ENCODE measurements at places on chromosomes 16 and 17.
A peak's percentile ranks its signal among the peaks of the same experiment; 100 is the strongest.

DNA sequence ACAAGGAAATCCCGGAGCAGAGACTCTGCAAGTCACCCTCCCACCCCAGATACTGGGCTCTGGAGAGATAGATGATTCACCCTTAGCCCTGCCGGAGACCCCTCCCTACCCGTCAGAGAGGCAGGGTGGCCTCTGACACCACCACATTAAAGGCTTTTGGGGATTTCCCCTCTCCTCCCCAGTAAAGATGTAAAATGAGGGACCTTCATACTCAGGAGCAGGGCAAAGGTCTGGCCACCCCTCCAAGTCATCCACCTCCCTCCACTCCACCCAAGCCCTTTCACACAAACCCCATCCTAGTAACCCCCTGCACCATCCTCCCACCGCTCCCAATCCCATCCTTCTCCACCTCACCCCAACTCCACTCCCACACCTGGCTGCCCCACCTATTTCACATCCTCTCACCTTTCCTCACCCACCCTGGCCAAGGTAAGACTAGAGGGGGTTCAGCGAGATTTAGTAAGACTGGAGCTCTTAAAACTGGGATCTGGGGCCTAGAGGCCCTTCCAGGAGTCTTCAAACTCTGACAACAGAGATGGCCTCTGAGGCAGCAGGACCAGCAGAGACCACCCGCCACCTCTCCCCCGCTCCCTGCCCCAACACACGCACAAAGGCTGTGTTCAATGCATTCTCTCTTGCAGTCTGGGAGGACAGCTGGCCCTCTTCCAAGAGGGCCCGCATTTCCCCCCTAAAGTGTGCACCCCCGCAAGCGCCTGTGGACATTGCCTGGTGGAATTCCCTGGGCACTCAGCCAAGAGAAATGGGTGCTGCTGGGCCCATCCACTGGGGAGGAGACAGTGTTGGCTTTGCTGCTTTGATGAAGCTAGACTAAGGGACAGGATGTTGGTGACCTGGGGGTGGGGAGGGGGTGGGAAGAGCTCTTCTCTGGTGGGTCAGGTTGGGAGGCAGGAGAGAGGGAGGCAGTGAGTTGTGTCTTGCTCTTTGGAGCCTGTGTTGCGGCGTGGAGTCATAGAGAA is 1.1 kb downstream of the ABAT start:
- no peak for DNase-seq

GRCh38 chr16:15053904-15054303 is 2.0 kb downstream of the NTAN1 start:
- no peak for DNase-seq

GRCh38 chr16:73527187-73527586 is 479.3 kb upstream of the ZFHX3 start:
- DNase-seq = no peak

DNA sequence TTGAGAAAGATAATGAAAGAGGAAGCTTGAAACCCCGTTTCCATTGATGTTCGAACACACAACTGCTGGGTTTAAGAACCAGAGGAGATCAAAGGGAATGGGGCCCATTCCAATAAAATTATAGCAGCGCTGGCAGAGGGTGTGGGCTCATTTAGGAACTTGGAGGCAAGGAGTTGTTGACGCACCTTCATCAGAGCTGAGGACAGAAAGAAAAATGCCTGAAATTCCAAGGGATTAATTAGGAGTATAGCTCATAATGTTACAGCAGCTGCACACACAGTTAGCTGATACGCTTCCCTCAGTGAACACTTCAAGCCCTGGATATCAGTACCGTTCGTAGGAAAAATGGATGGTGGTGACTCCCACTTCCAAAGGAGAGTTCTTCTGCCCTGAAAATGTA is 127.2 kb downstream of the AXIN2 start:
- no peak for DNase-seq

DNA sequence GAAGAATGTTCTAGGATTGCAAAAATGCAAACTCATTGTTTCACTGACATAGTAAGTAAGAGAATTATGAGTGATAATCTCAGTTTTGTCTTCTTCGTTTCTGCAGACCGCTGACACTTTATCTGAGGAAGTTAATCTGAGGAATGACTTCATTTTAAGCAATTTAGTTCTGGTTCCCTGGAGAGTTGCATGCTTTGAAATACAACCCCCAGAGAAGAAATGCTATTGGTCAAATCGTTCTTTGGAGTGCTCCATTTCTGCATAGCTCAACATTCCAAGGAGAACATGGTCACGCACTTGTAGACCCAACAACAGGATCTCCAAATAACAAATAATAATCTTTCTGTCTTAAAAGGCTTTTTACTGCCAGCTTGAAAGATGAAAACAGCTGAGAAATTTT is 427.1 kb downstream of the GRIN2A start:
- no peak for DNase-seq

- no peak for DNase-seq
These were observed 902 bp downstream of the SCRN2 start for GRCh38 chr17:47840001-47840741.

GRCh38 chr16:23206986-23207385 is 24.4 kb downstream of the SCNN1G start:
- DNase-seq = no peak

DNA sequence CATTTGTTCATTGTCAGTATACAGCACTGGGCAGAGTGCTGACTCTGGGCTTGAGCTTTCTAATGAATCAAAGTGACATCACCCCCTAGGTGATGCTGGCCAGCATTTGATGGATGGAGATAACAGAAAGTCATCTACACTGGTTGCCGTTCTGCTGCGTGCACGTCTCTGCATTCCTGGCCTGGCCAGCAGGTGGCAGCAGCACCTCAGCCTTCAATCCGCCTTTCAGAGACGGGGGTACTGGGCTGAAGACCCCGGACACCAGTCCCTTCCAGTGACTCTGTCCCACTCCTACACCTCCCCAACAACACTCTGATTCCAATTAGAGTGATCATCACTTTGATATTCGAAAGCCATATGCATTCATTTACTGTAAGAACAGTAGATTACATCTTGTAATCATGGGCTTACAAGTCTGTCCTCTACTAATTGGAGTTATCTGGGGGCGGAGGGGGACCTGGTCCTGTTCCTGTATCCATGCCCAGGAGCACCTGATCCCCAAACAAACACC is 6.0 kb downstream of the CPSF4L start:
- DNase-seq = peak; percentile 46

GRCh38 chr17:46141645-46142044 is 51.6 kb downstream of the KANSL1 start:
- DNase-seq = no peak

DNA sequence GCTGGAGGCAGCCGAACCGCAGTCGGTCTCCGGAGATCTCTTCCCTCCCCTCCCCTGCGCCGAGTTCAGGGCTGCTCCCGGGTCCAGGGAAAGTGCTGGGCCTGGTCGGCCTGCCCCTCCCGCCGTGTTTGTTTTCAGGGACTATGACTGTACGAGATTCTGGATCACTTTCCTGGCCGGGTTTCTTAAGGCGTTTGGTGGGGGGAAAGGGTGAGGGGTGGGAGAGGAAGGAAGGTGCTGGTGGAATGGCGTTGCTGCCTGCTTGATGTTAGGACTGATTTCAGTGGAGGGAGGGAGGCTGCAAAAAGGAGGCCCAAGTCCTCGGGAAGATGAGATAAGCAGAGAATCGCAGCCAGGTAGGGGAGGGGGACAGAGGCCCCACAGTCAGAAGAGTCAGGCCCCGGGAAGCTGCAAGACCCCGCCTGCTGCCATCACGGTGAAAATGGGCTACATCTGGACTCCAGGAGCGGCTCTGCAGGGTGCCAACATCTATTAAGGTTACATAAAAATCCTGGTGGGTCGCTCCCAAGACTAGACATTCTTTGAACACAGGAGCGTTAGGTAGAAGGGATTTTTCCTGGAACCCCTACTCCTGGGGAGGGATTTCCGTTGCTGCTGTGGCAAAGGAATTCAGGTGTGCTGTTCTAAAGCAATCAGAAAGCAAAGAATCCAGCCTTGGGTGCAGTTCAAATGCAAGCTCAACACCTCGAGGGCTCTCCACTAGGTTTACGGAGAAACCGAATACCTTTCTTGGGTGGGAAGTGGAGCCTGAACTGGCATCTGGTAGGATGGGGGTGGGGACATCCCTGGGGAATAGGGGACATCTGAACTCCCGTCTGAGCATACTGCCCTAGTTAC is 1.2 kb downstream of the ARHGAP44 start:
- no peak for DNase-seq

GRCh38 chr17:34484193-34484733 is 95.1 kb upstream of the TMEM132E start:
- DNase-seq = no peak

DNA sequence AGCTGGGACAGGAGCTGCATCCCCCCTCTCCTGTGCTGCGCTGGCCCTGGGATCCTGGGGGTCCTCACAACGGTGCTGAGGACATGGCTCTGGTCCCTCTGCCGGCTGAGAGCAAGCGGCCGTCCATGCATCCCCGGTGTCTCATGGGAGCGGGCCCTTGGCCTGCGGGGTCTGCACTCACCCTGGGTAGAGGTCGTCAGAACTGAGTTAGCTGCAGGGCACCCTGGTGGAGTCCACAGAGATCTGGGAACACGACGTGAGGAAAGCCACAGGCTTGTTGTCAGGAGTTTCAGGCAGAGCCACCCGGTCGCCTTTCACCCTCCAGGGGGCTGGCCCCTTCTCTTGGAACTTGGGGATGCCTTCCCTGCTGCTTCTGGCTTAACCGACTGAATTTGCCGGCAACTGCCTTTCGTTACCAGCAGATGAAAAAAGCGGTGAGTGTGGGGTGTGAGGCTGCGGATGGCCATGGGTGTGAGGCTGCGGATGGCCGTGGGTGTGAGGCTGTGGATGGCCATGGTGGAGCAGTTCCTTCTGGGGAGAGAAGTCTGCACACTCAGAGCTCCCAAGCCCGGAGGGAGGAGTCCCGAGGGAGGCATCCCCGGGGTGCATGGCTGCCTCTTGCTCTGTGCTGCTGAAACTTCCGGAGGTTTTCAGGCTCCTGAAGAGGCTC is 81.7 kb downstream of the LMF1 start:
- DNase-seq = no peak

- DNase-seq = no peak
These were observed 170.4 kb downstream of the ZFHX3 start for GRCh38 chr16:72877374-72878028.

- no peak for DNase-seq
These were observed 12.0 kb upstream of the EVPL start for GRCh38 chr17:76039121-76039520.

DNA sequence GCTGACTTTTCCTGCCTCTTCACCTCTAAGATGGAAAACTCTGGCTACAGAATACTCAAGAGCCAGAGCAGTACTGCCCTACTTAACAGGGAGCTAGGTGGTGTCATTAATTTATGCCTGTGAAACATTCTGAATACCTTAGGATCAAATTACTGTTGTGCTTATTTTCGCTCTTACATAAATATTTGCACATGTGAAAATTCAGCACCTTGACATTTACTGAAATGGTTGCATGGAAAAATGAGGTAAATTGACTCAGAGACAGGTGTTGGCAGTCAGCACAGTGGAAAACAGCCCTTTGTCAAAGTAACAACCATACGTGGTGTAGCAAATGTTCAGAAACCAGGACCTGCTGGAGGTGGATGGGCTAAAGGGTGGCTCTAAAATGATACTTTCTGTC is 193.6 kb downstream of the CDH8 start:
- DNase-seq = no peak

DNA sequence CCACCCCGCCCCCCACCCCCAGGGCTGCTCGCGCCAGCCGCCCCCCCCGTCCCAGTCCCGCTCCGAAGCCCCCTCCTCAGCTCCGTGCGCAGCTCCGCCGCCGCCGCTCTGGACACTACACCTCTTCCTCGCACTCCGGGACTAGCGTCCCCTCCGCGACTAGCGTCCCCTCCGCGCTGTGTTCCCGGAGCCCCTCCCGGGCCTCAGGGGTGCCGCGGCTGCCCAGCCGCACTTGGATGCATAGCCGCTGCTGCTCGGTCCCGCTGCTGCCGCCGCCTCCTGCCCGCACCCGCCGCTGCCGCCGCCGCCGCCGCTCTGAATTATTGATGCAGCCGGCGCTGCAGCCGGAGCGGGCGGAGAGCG is at the start of gene CBLN1:
TSS of gene CBLN1 (minus strand) at position 359 of the 363 bp plus-strand sequence. CDS start 373 bp downstream, outside the sequence.
- DNase-seq = no peak

DNA sequence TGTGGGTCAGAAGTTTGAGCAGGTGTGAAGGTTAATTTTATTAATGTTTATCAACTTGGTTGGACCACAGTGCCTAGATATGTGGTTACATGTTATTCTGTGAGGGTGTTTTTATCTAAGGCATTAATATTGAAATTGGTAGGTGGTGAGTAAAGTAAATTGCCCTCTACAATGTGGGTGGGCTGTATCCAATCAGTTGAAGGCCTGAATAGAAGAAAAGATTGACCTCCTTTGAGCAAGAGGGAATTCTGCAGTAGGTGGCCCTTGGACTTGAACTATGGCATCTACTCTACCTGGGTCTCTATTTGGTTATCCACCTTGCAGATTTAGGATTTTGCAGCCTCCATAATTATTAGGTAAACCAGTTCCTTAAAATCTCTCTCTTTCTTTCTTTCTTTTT is 356.8 kb upstream of the EEF2KMT start:
- DNase-seq = no peak

DNA sequence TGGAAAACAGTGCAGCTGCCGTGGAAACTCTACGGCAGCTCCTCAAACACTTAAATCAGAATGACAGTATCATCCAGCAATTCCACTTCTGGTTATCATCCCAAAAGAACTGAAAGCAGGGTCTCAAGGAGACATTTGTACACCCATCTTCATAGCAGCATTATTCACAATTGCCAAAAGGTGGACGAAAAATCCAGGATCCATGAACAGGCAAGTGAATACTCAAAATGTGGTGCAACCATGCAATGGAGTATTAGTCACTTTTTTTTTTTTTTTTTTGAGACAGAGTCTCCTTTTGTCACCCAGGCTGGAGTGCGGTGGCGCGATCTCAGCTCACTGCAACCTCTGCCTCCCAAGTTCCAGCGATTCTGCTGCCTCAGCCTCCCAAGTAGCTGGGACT is 10.6 kb upstream of the AATK start:
- no peak for DNase-seq

- DNase-seq = no peak
These were observed 64.8 kb upstream of the MRC2 start for GRCh38 chr17:62562656-62563055.
